ENCODE measurements at places on chromosomes 7 and 10.

DNA sequence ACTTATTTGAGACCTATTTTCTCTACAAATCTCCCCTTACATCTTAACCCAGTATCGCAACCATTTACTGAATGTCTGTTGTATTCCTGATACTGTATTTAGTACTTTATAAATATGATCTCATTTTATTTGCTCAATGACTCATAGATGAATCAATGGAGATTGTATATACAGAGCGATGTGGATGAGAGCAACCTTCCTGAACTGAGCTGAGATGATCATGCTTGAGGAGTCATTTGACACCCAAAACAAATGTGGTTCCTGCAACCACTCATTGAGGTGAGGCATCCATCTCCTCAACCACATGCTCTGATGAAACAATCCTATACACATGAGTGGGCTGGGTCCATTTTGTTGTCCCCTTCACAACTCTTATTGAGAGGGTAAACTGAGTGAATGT, 250.0 kb downstream of the CDC14C start:
- DNase-seq, result no peak

- no peak for DNase-seq
Measured at GRCh38 chr10:70296406-70296899, 12.6 kb upstream of the NPFFR1 start.

DNA sequence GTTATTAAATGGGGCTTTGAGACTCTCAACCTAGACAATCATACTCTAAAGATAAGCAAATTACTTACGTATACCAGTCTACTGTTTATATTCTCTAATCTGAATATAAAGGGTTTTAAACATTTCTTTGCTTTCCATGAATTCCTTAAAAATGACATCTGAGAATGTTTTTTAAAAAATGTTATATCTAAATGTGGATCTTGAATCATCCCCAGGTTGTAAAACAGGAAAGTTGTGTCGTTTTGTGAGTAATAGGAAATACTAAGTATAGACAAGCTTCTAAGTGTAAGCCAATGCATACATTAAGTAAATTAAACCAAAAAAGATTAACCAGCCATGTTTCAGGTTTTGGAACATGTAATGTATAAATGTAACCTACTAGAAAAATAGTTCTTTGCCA, 26.8 kb downstream of the ADD3 start:
- DNase-seq, result no peak

GRCh38 chr10:95403700-95404461, 113.1 kb upstream of the PDLIM1 start:
- no peak for DNase-seq

GRCh38 chr10:130962240-130963051, 349.1 kb downstream of the TCERG1L start:
- DNase-seq, result no peak

DNA sequence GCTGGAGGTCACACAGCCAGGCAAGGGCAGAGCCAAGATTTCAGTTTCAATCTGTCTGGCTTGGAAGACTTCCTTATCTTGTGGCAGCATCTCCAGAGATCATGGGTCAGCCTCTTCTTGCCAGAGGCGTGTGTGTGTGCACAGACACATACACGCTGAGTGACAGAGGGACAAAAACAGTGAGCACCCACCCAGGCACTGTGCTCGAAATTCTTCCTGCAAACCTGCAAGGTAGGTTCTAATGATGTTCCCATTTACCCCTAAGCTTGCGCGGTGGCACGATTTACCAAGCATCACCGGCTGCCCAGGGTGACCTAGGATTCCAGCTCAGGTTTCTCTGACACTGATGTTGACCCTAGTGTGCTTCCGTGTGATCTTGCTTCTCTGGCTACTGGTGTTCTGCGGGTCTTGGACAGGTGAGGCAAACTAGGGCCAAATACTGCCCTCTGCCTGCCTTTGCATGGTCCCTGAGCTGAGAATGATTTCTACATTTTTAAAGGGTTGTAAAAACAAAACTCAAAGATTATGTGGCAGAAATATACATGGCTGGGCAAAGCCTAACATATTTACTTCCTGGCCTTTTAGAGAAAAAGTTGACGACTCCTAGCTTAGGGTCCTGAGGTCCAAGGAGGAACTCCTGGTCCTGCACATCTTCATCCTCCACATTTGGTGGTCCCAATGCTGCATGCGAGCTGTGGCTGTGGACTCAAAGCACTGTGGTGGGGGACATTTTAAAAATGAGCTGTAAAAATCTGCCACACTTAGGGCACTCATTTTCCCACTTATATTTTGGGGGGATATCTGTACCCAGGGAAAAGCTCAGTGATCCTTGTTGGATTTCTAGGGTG, 268.5 kb downstream of the RPS24 start:
- no peak for DNase-seq

GRCh38 chr7:86930554-86931307, 128.7 kb downstream of the ELAPOR2 start:
- DNase-seq, result no peak

GRCh38 chr7:7568553-7568952, 1.9 kb downstream of the MIOS start:
- DNase-seq, result no peak

- no peak for DNase-seq
Measured at GRCh38 chr10:72006026-72006425, 41.8 kb downstream of the CHST3 start.

DNA sequence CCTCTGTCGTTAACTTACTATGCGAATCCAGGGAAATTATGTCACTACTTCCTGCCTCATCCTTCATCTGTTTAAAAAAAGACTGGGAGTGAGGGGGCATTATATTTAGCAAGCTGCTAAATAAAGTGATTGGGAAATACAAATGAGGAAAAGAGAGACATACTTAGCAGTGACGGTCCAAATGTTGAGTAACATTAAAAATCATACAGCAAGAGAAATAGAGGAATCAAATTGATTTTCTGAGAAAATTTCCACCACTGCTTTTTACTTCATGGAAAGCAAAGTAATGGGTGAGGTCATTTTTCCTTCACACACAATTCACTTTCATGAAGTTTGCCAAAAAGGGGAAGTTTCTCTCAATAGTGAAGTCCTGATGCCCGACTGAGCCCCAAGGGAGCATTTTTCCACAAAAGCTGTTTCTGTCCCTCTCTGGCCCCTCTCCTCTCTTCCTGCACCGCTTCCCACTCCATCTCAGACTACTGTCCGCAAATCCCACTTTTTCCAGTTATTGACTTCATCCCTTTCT, 61.9 kb upstream of the ADO start:
- DNase-seq, result no peak

DNA sequence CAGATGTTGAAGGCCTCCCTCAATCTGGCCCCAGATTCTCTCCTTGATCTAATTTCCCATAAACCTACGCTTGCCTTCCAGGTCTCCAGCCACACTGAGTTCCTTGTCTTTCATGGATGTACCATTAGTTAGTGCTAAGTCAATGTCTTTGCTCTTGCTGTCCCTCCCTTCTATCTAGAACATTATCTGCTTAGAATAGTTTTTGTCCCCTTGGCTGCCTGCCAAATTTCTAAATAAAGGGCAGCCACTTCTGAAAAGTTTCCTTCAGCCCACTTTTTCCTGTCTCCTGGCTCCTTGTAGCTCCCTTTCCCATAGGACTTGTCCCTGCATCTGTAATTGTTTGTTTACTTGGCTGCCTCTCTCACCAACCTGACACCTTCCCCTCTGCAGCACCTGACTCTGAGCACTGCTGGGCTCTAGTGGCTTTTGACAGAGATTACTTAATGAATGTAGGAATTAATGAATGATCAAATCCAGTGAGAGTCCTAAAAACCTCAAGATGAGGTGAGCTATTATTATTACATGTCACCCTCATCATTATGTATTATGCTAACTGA, 58.3 kb downstream of the CXCL12 start:
- no peak for DNase-seq

GRCh38 chr7:83452256-83452655, 196.7 kb downstream of the SEMA3E start:
- DNase-seq, result no peak

DNA sequence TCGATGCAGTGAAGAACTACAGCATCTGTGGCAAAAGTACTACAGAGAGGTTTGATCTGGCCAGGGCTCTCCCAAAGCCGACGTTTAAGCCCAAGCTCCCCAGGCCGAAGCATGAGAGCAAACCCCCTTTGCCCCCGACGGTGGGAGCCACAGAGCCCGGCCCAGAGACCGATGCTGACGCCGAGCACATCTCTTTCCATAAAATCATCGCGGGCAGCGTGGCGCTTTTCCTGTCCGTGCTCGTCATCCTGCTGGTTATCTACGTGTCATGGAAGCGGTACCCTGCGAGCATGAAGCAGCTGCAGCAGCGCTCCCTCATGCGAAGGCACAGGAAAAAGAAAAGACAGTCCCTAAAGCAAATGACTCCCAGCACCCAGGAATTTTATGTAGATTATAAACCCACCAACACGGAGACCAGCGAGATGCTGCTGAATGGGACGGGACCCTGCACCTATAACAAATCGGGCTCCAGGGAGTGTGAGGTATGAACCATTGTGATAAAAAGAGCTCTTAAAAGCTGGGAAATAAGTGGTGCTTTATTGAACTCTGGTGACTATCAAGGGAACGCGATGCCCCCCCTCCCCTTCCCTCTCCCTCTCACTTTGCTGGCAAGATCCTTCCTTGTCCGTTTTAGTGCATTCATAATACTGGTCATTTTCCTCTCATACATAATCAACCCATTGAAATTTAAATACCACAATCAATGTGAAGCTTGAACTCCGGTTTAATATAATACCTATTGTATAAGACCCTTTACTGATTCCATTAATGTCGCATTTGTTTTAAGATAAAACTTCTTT, 2.3 kb downstream of the LRRTM3 start:
- no peak for DNase-seq

GRCh38 chr10:34176351-34176750, 638.7 kb downstream of the PARD3 start:
- no peak for DNase-seq

GRCh38 chr7:84714765-84715164, 472.1 kb downstream of the SEMA3D start:
- no peak for DNase-seq

DNA sequence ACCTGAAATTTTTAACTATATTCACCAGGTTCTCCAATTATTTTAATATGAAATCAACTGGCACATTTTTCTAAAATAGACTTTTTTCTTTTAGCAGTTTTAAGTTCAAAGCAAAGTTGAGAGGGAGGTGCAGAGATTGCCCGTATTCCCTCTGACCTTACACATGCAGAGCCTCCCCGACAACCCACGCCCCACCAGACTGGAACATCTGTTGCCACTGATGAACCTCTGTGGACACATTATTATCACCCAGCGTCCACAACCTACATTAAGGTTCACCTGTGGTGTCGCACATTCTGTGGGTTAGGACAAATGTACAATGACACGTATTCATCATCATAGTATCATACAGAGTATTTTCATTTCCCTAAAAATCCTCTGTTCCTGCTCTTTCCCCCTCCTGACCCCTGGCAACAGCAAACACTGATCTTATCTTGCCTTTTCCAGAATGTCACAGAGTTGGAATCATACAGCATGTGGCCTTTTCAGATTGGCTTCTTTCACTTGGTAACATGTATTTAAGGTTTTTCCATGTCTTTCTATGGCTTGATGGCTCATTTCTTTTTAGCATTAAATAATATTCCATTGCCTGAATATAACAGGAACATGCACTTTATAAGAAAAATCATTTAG, 37.1 kb downstream of the COBL start:
- no peak for DNase-seq

DNA sequence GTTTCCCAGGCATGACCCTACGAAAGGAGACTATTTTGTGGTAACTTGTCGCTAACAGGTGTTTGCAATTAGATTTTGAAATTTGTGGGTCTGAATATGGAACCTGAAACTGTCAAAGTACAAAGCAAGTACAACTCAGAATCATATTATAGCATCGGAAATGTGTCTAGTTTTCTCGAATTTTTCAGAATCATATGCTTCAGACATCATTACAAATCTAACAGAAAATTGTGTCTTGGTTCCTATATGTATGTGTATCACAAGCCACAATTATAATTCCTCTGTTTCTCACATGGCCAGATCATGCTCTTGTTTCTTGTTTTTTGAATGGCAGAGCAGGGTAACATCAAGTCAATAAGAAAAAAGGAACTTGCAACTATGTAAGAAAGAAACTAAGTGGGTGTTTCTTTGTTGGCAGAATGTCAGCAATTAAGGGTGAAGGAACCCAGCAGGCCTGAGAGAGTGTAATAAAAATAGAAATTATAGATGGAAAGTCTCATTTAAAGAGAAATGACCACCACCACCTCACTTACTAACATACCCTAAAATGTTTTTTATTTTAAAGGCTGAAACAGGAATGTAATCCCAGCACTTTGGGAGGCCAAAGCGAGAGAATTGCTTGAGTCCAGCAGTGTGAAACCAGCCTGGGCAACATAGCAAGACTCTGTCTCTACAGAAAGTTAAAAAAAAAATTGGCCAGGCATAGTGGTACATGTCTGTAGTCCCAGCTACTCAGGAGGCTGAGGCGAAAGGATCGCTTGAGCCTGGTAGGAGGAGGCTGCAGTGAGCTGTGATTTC, 51.3 kb downstream of the PRTFDC1 start:
- no peak for DNase-seq

DNA sequence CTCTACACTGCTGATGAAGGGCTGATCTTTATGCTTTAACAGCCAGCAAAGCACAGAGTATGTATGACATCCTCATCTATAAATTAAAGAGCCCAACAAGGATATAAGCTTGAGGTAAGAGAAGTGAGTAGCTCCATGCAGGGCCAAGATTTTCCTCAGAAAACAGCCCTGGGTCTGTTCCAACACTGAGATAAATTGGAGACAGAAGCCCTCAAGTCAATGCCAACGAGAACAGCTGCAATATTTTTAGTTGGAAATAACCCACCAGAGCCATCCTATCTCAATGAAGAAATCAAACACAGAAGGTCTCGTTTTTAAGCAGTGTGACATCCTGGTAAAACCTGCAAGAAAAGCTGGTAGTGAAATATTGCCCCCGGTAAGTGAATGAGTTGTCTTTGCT, 297.0 kb upstream of the AUTS2 start:
- DNase-seq, result no peak

GRCh38 chr10:32073659-32074058, 17.4 kb upstream of the KIF5B start:
- DNase-seq, result no peak

- no peak for DNase-seq
Measured at GRCh38 chr7:151242159-151243044, 6.1 kb downstream of the SMARCD3 start.

DNA sequence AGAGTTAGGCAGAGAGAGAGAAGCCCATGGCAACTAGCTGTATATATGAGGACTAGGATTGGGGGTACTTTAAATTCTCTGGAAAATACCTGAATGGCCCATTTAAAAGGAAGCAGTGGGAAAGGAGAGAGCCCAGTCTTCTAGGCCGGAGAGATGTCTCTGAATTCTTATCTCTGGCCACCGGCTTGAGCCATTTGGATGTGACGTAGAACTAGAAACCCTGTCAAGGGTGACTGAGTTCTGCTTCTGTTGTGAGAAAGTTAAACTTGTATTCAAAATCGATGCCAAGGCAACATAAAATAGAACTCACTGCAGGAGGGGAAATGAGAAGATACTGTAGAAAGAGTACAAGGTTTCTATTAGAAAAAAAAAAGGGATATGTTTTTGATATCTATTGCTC, 6.3 kb upstream of the GSTK1 start:
- DNase-seq, result no peak

GRCh38 chr7:10703981-10704380, 269.7 kb upstream of the PHF14 start:
- no peak for DNase-seq

All from stimulated activated CD8-positive, alpha-beta memory T cell treated with anti-CD3 and anti-CD28 coated beads, Interleukin-4, amount 100 ng/mL, for 24 hours (primary cell).